ENCODE measurements at places on chromosomes 1 and 21.

- no peak for DNase-seq
These were observed 3.0 kb upstream of the MACO1 start for GRCh38 chr1:25427696-25428095.

GRCh38 chr1:43610339-43610738 is 39.6 kb upstream of the KDM4A start:
- DNase-seq: no peak

DNA sequence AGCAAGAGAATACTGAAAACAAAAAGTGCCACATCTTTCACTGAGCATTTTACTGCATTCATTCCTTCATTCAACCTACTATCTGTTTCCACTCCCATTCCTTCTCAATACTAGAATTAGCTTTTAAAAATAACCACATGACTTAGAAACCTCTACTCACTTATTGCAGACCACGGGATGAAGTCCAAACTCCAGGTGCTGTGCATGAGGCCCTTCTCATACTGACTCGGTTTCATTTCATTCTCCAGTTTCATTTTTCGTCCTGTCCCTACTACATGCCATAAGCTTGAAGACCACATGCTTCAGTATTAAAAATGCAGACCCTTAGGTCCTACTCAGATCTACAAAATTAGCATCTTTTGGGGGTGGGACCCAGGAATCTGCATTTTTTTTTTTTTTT is 2.3 kb upstream of the BACH1 start:
- no peak for DNase-seq

DNA sequence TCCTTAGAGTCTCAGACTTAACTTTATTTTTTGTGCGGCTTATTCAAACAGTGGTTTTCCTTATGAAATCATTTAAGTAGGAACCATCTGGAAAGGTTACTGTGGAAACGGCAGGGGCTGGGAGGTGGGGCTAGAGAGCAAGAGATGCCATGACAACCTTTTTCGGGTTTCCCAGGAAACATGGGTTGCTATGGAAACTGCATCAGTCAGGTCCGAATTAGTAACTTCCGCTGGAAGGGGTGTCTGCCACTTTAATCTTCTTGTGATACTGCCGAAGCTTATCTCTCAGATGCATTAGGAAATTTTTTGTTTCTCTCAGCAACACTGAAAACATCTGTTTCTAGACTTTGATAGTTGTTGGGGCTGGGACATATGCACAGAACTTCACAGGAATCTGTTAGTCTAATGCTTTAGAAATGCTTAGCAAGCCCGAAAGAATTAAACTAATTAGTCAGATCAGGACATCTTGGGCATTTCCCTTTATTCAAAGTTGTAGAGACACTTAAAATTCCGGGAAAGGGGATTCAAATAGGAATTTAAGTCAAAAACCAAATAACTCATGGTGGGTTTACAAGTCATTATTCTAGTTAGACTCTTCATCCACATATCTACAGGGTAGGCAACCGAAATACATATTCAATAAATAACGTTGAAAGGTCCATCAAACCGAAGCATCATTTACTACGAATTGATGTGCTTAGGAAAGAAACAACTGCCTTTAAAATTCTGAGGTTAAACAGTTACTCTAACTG is 2.6 kb downstream of the KCNA3 start:
- peak; percentile 45 for DNase-seq

DNA sequence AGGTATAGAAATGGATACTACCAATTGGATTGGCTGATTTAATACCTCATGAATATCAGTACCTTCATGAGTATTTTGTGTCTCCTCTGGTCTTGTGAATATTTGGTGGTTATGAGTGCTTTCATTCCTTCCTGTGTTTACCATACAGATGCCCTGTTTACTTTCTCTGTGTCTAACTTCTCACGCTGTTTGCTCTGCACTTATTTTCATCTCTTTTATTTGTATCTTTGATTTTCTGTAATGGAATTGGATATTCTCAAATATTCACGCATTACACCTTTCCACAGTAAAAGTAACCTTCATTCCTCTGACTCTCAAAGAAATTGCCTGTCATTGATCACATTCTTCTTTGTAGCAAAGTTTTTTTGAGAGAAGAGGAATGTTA is 16.8 kb downstream of the CNST start:
- no peak for DNase-seq

- no peak for DNase-seq
These were observed 92.1 kb downstream of the LRRC8C start for GRCh38 chr1:89725011-89725370.

- no peak for DNase-seq
These were observed 129.5 kb downstream of the TENT5C start for GRCh38 chr1:117735045-117735992.

DNA sequence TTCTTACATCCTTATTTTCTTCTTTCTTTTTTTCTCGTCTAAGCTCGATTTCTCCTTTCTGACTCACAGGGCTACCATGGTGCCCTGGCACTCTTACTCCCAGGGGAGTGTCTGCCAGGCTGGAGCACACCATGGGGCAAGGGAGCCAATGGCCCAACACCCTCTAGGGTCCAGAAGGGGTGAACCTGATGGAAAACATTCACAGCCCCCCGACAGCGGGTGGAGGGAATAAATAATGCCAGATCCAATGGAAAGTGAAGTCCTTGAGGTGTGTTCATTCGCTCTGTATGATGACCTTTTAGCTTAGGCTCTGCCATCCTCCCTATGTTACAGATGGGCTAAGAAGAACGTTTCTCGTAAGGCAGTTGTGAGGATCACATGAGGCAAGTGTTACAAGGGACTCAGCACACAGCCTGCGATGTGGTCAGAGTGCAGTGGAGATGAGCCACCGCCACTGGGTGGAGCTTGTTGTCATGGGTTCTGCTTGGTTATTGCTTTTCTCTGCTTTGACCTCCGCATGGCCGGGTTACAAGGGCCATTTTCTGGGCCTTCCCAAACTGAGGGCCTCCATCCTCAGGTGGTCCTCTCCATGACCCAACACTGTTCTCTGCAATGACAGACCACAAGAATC is 3.5 kb upstream of the FCMR start:
- DNase-seq: no peak

DNA sequence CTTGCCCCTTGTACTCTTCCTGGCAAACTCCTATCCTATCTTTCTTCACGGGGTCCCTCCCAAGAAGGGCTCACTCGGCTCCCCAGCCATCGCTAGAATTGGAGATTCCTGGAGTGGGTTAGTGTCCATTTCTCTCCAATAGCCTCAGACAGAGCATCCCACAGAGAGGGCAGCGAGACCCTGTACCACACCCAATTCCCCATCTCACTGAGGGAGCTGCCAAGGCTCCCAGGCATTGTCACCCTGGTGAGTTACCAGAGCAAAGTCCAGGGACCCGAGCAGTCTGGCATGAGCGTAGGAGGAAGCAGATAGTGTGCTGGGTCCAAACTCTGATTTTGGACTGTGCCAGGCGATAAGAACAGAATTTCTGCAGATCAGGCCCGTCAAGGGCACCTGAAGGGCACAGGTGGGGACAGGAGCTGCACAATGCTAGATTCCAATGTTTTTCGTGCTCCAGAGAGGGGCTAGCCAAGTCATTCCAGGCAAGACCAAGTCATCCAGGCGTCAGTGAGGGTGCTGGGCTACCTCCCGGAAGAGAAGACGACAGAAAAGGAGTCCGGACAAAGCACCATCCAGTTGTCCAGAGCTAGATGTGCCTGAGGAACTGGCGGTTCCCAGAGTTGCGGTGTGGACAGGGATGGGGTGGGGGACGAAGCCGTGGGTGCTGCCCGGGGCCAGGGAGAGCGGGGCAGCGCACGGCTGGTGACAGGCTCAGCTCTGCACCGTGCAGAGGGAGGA is 15.3 kb downstream of the AKR7A3 start:
- no peak for DNase-seq

GRCh38 chr1:119160409-119160808 is 20.0 kb upstream of the WARS2 start:
- DNase-seq: no peak

DNA sequence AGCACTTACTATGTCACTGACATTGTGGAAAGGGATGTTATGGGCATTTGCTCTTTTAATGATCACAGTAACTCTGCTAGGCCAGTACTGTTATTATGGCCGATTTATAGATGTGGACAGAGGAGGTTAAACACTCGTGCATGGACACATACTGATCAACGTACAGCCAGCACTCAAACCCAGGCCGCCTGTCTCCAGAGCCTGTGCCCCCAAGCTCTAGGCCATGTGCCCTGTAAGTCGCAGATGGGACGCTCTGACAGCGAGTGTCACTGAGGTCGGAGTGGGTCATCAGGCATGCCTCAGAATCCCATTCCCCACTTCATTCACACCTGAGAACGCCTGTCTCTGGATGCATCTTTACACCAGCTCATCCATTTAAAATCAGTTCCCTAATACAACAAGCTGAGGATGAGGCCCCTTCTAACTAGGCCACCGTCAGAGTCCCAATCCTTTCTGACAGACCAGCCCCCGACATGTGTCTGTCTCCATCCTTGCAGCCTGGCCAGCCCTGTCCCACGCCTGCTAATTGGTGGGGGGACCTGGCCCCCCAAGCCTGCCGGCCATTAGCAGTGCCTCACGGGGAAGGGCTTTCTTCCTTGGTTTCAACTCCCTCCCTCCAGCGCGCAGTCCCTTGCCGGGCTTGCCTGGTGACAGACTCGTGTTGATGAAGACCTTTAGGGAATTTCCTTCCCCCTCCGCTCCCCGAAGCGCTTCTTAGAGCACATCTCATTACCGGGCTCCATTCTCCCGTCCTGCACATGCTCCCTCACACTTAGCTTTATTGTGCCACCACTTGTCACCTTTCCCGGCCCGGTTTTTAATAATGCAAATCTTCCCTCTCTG is 436.8 kb downstream of the KIF26B start:
- DNase-seq: no peak

- no peak for DNase-seq
These were observed 64.5 kb downstream of the PSMG1 start for GRCh38 chr21:39118604-39119215.

DNA sequence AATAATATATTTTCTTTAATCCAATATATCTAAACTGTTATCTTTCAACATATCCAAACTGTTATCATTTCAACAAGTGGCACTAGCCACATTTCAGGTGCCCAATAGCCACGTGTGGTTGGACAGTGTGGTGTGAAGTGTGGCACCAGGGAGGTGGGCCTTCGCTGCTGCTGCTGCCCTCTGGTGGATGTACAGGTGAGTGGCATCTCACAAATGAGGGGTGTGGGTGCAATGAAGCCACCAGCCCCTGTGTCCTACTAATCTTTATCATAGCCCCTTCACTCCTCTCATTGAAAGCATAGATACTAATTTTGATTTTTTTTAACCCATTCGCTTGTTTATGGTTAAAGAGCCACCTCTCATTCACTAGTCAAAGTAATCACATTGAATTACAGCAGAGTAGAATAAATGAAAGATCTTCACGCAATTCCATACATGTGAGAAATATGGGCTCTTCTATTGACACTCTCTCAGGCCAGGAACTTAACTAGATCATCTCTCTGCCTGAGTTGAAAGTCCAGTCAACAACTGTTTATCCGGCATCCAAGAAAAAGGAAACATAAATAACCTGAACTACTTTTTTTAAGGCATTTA is 499.2 kb downstream of the OMA1 start:
- DNase-seq: no peak

DNA sequence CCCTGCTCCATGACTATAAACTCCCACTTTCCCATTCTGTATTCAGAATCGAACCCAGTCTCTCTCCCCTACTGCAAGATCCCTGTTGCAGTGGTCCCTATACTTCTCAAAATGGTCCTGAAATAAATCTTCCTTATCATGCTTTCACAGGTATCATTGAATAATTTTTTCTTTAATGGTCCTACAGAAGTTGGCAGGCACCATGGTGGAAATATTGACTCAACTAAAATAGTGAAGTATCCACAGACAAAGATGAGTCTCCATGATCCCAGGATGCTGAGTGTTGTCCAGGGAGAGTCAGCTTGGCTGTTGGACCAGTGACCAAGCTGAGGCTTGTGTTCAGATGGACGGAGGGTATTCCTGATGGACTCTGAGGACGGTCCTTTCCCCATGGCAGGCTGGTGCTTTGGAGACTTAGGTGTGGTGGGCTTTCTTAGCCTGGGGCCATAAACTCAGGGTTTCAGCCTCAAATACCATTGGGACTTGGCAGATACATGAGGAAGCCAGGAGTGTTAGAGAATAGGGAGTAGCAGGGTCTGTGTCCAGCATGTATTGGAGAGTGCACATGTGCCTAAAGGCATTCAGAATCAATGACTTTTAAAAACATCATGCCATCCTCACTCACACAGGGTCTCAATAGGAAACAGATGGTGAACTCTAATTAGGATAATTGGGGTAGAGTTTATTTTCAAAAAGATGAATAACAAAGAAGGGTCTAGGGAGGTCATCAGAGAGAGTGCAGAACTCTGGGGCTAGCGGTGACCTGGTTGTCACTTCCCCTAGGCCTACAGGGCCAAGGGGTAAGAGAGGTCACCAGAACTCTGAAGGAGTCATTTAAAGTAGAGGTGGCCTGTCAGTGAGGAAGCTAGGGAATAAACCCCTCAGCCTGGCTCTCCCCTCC is 19.8 kb downstream of the TINAGL1 start:
- DNase-seq: no peak

DNA sequence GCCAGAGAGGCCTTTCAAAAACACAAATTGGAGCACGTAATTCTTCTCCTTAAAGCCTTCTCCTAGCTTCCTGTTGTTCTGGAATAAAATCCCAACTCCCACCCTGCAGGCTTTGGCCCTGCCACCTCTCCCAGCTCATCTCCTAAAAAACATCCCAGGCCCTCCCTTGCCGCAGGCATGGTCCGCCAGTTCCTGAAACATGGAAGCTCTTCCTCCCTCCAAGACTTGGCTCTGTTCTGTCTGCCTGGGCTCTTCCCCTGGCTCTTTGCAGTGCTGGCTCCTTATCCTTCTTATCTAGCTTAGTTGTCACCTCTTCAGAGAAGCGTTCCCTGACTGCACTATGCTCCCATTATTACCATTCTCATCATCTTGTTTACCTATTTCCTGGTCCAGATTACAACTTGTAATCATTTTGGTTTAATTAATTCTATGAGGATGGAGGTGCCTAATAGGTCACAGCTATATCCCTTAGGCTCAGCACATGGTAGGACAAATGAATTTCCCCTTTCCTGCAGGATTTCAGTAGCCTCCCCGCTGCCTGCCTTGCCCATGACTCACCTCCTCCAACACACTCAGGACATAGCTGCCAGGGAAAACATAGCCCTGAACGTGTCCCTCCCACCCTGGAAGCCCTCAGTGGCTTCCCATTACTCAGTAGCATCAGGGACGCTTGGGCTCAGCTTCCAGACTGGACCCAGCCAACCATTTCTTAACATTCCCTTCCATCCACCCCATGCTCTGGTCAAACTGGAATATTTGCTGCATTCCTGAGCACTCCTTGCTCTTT is 15.7 kb upstream of the IGSF21 start:
- no peak for DNase-seq

- DNase-seq: no peak
These were observed 72.7 kb downstream of the CAPZB start for GRCh38 chr1:19412654-19413053.

DNA sequence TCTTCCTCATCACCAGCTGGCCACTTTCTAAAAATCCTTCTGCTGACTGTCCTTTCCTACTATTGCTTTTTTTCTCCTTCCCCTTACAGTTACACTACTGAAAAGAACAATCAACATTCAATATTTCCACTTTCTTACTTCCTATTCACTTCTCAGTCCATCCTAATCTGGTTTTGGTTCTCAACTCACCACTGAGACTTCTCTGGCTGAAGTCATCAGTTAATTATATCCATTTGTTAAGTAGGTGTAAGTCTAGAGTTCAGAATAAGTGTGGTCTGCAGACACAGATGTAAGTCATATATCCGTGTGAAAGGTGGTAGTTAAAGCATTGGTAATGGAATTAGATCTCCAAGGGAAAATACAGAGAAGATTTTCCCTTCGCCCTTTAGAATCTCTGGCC is 21.4 kb downstream of the PEA15 start:
- DNase-seq: no peak

- DNase-seq: no peak
These were observed 121.2 kb downstream of the HMGB4 start for GRCh38 chr1:33984906-33985565.

GRCh38 chr21:41112740-41113692 is 54.9 kb upstream of the BACE2 start:
- DNase-seq: no peak
